ENCODE measurements at places on chromosomes 6 and 20. TPM values are rescaled to one million over a fixed set of nuclear protein-coding genes. Genes with fewer than 3 reads are reported as not detected.

DNA sequence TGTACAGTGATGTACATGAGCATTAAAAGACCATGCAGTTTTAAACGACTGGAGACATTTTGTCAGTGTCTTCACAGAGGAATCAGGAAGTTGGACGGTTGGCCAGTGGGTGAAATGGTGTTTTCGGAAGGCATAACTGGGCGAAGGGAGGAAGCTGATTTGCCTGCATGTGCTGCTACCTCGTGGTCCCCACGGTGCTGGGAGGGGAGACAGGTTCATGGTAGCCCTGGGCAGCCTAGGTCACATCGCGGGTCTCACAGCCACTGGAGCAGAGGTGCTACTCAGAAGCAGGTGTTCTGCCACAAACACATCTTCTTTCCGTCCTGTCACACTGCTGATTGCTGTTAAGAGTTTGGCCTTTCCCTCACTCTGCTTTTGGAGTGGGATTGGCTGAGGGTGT lies 35.2 kb downstream of the HIVEP1 start:
- H3K36me3 ChIP-seq: no peaks in the 10 kb centered on the region
- H3K4me3 ChIP-seq: no peak overlapping the region
- H3K27ac ChIP-seq: no peak overlapping the region

DNA sequence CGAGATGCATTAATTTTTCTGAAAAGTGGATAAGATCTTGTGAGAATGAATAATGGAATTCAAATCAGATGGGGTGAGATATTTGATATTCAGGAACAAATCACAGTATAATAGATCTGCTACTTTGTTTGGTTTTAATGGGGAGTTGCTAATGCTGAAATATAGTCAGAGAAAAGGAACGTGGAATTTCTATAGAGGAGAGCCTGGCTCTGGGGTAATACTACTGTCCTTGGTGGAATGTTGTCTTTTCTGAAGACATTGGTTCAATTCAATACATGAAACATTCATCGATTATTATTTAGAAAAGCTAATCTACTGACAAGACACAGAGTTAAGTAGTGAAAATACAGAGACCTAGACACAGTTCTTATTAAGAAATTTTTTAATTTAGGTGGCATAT lies 108.6 kb downstream of the ESR1 start:
- H3K4me1 ChIP-seq: no peaks in the 10 kb centered on the region
- H3K27me3 ChIP-seq: no peaks in the 10 kb centered on the region
- no peak for DNase-seq
- H3K4me3 ChIP-seq: no peak overlapping the region

DNA sequence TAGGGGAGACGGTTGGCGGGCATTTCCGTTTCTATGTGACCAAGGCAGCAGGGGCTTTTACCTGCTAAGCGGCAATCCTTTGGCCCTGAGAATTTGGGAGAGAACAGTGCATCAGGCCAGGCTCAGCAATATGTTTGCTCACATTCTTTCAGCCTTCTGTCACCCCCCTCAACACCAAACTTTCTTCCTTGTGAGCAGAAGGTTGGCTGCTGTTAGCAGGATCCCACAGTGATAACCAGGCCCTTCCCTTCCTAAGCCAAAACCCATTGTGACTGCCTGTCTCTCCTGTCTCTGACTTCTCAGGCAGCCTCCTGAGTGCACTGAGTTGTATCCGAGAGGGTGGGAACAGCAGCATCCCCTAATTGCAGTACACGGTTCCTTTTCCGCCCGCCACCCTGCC lies 43.7 kb downstream of the STK35 start:
- DNase-seq: no peak
- no peak overlapping the region for H3K27ac ChIP-seq
- no peaks in the 10 kb centered on the region for H3K4me1 ChIP-seq
- no peak overlapping the region for H3K4me3 ChIP-seq
- no peaks in the 10 kb centered on the region for H3K36me3 ChIP-seq
- H3K27me3 ChIP-seq: no peaks in the 10 kb centered on the region

GRCh38 chr6:167237438-167238145 lies 53.5 kb upstream of the UNC93A start:
- DNase-seq: no peak
- H3K36me3 ChIP-seq: no peaks in the 10 kb centered on the region
- H3K4me1 ChIP-seq: no peaks in the 10 kb centered on the region
- peaks cover 4% of the 10 kb centered on the region for H3K27me3 ChIP-seq
- no peak overlapping the region for H3K27ac ChIP-seq
- no peak overlapping the region for H3K4me3 ChIP-seq

DNA sequence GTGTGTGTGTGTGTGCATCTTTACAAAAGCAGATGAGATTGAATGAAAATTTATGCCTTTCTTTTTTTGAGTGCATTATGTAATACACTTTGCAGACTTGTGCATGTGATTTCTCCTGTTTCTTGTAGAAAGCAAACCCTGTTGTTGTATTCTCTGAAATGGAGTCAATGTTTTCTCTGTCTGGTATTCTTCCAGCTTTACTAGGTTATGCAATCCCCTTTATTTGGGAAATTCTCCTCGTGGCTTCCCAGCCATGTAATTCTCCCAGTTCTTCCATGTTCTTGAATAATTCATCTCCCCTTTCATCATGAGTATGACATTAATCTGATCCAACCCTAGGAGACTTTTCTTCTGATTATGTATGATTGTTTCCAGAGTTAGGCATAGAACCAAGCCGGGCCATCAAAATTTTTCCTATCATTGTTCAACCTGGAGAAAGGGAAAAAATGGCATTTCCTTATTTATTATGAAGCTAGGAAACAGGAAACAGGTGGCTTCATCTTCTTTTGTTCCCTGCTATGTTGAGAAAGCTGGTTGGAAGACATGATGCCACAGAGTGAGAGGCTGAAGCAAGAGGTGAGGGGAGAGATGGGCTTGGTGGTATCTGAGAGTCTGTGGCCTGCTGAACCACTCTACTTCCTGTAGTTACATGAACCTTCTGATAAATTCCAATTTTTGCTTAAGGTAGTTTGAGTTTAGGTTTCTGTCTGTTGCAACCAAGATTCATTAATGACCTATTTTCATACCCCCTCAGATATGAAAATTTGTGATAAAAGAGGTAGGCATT lies 68.8 kb downstream of the PRL start:
- H3K4me3 ChIP-seq: no peak overlapping the region
- no peaks in the 10 kb centered on the region for H3K36me3 ChIP-seq
- H3K4me1 ChIP-seq: no peaks in the 10 kb centered on the region
- no peak overlapping the region for H3K27ac ChIP-seq
- no peaks in the 10 kb centered on the region for H3K27me3 ChIP-seq

GRCh38 chr6:159985296-159985945 lies 16.5 kb downstream of the IGF2R start:
- DNase-seq: no peak
- peaks cover 15% of the 10 kb centered on the region for H3K4me1 ChIP-seq
- no peak overlapping the region for H3K27ac ChIP-seq
- H3K27me3 ChIP-seq: no peaks in the 10 kb centered on the region
- no peak overlapping the region for H3K4me3 ChIP-seq

DNA sequence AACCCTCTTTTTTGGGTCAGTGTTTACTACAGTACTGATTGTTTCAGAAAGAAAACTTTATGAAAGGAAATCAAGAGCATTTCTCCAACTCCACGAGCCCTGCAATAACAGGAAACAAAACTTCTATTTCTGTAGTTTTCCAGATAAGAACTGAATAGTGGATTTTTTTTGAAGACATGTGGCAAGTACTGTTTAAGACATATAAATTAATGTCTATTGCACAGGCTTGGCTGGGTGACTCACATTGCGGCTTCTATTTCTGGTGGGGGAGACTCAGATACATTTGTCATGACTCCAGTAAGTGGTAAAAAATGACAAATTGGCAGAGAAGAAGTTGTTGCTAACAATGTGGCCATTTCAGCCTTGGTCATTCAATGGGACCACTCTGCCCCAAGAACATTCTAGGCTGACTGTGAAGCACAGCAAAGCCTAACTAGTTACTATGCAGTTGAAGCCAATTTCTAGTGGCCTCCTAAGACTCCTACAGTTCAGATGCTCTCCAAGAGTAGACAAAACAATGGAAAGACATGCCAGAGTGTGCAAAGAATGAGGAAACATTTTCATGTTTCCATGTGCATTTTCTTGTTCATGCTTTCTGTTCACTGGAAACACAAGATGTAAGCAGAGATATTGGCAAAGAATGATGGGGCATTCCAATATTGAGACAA lies 200.9 kb downstream of the EDN1 start:
- no peaks in the 10 kb centered on the region for H3K36me3 ChIP-seq
- H3K27ac ChIP-seq: no peak overlapping the region
- H3K27me3 ChIP-seq: peaks cover 3% of the 10 kb centered on the region

- peaks cover 16% of the 10 kb centered on the region for H3K36me3 ChIP-seq
- no peak for DNase-seq
- no peak overlapping the region for H3K27ac ChIP-seq
- H3K4me1 ChIP-seq: peaks cover 10% of the 10 kb centered on the region
Observed at GRCh38 chr6:158784505-158784904, 34.7 kb downstream of the EZR start.

- H3K27me3 ChIP-seq: no peaks in the 10 kb centered on the region
- no peak for DNase-seq
- H3K27ac ChIP-seq: no peak overlapping the region
- no peak overlapping the region for H3K4me3 ChIP-seq
- no peaks in the 10 kb centered on the region for H3K36me3 ChIP-seq
Observed at GRCh38 chr20:47136782-47137181, 219.7 kb downstream of the ZMYND8 start.

- no peak overlapping the region for H3K27ac ChIP-seq
- no peaks in the 10 kb centered on the region for H3K27me3 ChIP-seq
- no peaks in the 10 kb centered on the region for H3K4me1 ChIP-seq
- H3K4me3 ChIP-seq: no peak overlapping the region
- no peak for DNase-seq
Observed at GRCh38 chr6:134217105-134217797, 100.7 kb downstream of the SGK1 start.

DNA sequence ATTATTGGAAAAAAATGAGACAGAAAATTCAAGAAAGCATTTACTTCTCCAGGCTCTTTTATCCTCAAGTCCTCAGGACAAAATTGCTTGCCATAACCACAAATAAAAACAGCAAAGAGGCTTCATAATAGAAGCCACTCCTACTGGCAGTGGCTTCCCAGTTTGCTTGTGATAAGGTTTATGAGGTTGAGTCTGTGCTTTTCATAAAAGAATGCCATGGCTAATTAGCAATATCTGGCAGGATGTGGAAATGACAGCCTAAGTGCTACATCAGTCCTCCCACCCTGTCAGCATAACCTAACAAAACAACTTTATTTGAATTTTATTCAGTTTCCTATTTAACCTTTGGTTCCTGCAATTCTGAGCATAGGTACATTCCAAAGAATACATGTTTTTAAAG lies 80.9 kb upstream of the HTR1E start:
- H3K4me1 ChIP-seq: no peaks in the 10 kb centered on the region
- no peaks in the 10 kb centered on the region for H3K27me3 ChIP-seq
- no peak overlapping the region for H3K27ac ChIP-seq
- H3K4me3 ChIP-seq: no peak overlapping the region

GRCh38 chr6:98880486-98880885 lies 46.1 kb downstream of the POU3F2 start:
- no peaks in the 10 kb centered on the region for H3K36me3 ChIP-seq
- no peaks in the 10 kb centered on the region for H3K27me3 ChIP-seq
- H3K4me1 ChIP-seq: no peaks in the 10 kb centered on the region
- no peak overlapping the region for H3K27ac ChIP-seq
- no peak for DNase-seq

DNA sequence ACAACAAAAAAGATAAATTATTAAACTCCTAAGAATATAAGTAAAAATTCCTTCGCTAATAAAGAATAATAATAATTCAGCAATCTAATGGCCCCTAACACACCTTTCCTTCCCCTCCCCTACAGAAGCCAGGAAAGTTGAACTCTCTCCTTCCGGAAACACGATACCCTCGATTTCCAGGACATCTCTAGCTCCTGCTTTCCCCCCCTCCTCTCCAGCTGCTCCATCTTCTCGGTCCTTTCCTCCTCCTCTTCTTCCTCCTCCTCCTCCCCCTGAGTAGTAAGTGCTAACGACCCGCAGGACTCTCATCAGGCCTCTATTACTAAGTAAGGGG lies 603 bp downstream of the TASP1 start:
- peak overlapping the region; percentile 71 for H3K27ac ChIP-seq
- H3K4me1 ChIP-seq: no peaks in the 10 kb centered on the region
- DNase-seq: no peak
- H3K36me3 ChIP-seq: no peaks in the 10 kb centered on the region

- no peak overlapping the region for H3K4me3 ChIP-seq
- DNase-seq: no peak
- no peaks in the 10 kb centered on the region for H3K27me3 ChIP-seq
- H3K4me1 ChIP-seq: no peaks in the 10 kb centered on the region
Observed at GRCh38 chr6:5785249-5785648, 221.5 kb downstream of the NRN1 start.

GRCh38 chr6:28172006-28172405 lies 30.3 kb downstream of the ZKSCAN8 start:
- H3K4me1 ChIP-seq: no peaks in the 10 kb centered on the region
- H3K27ac ChIP-seq: no peak overlapping the region
- DNase-seq: no peak
- no peak overlapping the region for H3K4me3 ChIP-seq

DNA sequence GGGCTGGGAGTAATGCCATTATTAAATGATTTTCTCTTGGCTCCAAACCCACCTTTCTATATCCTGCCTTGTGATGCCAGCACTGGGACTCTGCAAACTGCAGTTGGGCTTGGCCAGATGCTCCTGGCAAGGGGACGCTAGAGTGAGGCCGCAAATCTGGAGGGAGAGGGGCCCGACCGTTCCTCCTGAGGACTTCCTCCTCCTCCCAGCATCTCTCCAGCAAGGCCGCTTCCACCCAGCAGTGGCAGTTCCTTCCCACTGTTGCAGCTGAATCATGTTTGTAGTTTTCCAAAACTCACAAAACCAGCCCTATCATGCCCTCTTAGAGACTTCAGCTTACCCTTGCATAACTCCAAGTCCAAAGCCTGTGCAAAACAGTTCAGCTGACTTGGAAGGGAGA lies 244.4 kb downstream of the FOXA2 start:
- H3K4me1 ChIP-seq: no peaks in the 10 kb centered on the region
- H3K4me3 ChIP-seq: no peak overlapping the region
- H3K27me3 ChIP-seq: no peaks in the 10 kb centered on the region
- no peaks in the 10 kb centered on the region for H3K36me3 ChIP-seq

DNA sequence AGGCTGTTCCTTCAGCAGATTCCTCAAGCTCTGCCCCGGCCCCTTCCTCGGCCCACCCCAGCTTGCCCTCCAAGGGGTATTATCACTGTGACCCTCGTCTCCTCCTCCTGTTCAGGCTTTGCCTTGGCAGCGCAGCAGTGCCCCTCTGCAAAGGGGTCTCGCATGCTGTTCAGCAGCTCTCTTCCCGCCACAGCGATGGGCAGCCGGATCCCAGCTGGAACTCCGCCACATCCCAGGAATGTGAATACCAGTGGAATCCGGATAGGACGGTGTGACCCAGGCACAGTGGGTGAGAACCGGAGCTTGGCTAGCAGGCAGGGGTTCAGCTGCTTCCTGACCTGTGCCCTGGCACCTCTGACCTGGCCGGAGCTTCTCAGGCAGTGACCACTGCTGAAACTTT lies 52.9 kb downstream of the RNASET2 start:
- H3K27ac ChIP-seq: no peak overlapping the region
- DNase-seq: no peak
- H3K4me1 ChIP-seq: no peaks in the 10 kb centered on the region
- H3K4me3 ChIP-seq: no peak overlapping the region

Gene HRH3
- 0.51 TPM for total RNA-seq

Gene MRPS10
- 31.8 TPM for total RNA-seq

Gene DPPA5
- total RNA-seq: not detected

Gene NOX3
- not detected for total RNA-seq

Gene HLA-DQB2
- not detected for total RNA-seq

Measured in prostate gland (tissue), 2 donors.